ENCODE measurements at places on chromosomes 2 and 18.
A peak's percentile ranks its signal among the peaks of the same experiment; 100 is the strongest.

- peak; percentile 92 for DNase-seq
These were observed 128.8 kb upstream of the TRIB2 start for GRCh38 chr2:12587729-12588522.

GRCh38 chr2:100730290-100730868, 89.6 kb upstream of the NPAS2 start:
- peak; percentile 90 for DNase-seq

- DNase-seq: peak; percentile 53
These were observed 90.2 kb upstream of the SCG2 start for GRCh38 chr2:223692191-223692947.

DNA sequence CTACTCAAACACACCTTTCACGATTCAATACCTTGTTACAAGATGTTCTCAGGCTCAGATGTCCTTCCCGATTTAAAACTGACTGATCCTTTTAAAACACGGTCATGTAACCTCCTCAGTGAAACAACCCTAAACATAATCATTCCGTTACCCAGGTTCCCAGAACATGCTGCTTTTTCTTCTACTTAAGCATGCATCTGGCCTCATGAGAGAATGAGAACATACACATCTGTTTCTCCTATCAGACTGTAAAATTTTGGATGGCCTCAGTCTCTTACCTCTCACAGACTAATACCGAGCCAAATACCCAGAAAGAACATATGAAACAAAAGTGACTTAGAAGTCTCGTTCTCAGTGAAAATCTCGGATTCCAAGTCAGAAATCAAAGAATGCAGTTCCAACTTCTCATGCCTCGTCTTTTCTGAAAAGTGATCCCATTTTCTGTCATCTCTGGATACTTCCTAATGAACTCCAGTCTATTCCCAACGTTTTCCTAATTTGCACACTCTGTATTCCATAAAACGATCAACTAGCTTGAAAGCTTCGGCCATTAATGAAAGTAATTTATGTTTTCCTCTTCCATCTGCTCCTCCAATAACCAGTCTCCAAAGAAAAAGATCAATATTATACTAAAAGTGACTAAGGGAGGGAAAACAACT, 919 bp downstream of the SF3B1 start:
- DNase-seq: no peak

- no peak for DNase-seq
These were observed 2.8 kb upstream of the OTOS start for GRCh38 chr2:240143276-240143675.
